NCI-H345 (cell line): ENCODE measurements at places on chromosomes 4 and X.
A peak's percentile ranks its signal among the peaks of the same experiment; 100 is the strongest.

DNA sequence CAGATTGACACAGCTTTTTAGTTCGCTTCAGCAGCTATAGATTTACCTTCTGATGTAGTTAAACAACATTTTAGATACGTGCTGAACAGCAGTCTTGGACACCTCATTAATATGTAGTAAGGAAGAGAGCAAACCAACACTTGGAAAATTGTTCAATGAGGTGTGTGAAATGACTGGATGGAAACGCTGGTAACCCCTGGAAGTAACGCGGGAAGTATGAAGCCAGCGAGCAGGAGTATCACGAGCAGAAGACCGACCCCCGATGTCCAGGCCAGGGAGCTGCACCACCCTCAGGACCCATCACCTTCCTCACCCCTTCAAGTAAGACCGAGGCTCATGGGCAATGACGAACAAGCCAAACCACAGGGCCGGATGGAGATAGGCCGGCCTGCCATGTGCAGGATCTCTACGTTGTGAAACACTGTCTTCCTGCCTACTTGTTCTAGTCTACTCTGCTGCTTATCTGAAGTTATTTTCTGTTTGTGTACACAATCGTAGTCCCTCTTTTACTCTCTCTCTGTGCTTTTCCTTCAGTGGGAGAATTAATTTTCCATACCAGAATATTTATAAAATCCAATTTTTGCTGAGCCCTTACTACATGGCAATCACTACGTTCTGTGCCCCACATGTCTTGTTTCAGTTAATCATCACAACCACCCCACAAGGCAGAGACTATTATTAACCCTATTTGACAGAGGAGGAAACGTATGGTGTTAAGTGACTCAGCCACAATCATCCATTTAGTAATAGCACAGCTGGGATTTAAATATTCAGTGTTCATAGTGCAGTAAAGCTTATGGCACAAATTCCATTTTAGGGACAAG, 221.7 kb downstream of the APBB2 start:
- DNase-seq: no peak

- no peak for DNase-seq
Measured at GRCh38 chr4:128455480-128455879, 167.9 kb upstream of the PGRMC2 start.

GRCh38 chr4:165133150-165133549, 20.5 kb upstream of the TMEM192 start:
- no peak for DNase-seq

DNA sequence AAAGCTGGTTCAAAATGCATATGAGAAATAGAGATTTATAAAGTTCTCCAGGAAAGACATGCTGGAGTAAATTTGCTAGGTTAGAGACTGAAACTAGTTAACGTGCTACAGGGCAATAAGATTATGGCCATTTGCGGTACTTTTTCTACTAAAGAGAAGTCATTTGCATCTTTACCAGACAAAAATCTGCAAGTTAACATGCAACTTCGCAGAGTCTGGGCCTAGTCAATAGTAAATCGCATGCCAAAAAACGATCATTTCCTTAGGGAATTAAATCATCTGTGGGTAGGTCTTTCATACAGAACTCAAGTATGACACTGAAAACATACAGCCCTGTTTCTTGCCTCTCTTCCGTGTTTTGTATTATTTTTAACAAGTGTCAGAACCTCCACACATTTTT, 32.8 kb upstream of the REST start:
- no peak for DNase-seq

DNA sequence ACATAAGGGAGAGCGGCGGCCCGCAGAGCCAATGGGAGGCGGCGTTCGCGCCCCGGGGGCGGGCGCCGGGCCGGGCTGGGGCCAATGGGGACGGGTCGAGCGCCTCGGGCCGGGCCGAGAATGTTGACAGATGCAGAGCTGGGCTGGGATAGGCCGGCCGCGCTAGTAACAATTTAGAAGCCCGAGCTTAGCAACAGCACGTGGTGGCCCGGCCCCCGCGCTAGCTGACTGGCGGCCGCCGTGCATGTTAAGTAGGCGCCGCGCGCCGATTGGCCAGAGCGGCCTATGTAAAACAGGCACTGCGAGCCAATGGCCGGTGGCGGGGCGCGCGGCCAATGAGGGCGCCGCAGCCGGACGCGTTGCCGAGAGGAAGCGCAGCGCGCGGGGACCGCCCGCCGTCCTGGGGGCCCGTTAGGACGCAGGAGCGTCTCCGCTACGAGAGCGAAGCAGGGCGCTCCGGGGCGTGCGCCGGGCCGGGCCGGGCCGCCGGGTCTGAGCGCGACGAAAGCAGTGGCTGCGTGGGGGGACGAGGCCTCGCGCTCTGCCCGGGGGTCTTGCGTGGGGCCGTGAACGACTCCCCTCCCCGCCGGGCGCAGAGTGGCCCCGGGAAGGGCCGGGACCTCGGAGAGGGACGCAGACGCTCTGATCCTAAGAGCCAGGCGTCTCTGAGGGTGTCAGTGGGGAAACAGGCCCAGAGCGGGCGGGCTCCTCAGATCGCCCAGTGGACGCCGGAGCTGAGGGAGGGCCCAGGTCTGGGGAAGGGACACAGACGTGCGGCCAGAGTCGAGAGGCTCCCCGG, 435 bp upstream of the MXD4 start:
- DNase-seq: peak; percentile 96

- DNase-seq: no peak
Measured at GRCh38 chrX:43386875-43387274, 269.2 kb upstream of the MAOA start.

GRCh38 chrX:151899622-151900021, 13.1 kb upstream of the MAGEA4 start:
- DNase-seq: no peak

DNA sequence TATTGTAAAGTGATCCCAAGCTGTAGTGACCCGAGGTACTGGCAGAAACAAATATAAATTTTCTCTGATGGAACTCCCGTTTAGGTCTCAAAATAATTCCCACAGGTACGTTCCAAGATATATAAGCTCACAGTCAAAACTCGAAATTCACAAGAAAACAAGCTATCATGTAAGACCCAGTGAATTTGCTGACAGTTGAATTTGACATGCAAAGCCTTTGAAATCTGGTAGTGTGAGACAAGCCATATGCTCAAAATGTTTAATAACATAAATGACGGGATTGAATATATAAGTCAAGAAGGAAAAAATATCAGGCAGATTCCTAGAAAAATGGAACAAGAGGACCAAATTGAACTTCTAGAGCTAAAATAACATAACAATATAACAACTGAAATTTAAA, 252.8 kb downstream of the TMA16 start:
- DNase-seq: no peak

DNA sequence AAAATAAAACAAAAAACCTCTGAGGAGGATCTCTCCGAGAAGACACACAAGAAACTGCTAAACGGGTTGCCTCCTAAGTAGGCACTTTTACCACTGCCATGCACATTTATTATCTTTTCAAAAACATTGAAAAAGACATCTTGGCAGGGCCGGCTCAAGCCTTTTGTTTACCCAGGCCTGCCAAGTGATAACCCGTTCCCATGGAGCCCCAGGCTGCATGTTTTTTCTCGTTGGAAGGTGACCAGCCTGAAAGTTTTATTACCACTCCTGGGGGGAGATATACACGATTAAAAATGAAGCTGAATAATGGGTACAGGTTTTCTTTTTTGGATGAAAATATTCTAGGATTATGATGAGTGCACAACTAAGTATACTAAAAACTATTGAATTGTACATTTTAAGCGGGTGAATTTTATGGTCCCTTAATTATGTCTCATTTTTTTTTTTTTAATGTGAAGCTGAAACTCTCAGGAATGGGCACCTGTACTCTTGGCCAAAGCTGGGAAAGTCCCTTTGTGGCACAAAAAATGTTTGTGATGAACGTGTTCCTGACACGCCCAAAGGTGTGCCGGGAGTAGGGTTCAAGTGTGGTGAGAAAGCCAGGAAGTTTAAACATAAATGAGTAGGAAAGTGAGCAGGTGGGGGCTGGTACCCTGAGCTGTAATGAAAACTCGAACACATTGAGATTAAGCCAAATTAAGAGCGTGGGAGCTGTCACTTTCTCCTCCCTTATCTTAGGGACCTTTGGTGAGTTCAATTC, 1.5 kb upstream of the MAP7D2 start:
- no peak for DNase-seq

- DNase-seq: no peak
Measured at GRCh38 chr4:16136827-16137226, 53.0 kb upstream of the PROM1 start.

- DNase-seq: no peak
Measured at GRCh38 chrX:73849073-73849472, 286.1 kb downstream of the CHIC1 start.

DNA sequence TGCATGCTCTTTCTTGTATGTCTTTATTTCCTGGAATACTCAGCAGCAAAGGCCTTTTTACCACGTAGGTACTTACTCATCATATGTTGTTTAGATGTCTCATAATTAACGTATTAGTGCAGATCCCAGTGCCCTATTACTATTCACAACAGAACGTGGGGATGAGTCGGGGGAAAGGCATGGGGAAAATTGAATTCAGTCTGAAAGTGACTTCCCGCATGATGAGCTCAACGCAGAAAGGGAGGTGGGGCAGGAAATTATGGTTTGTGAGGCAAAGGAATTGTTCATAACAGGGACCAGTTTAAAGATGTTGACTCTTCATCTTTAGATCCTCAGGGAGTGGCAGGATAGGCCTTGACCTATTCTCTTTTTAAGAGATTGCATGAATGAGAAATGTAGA, 2.0 kb upstream of the TMPRSS11D start:
- DNase-seq: no peak

- no peak for DNase-seq
Measured at GRCh38 chrX:133542476-133542875, 127.2 kb upstream of the GPC4 start.

DNA sequence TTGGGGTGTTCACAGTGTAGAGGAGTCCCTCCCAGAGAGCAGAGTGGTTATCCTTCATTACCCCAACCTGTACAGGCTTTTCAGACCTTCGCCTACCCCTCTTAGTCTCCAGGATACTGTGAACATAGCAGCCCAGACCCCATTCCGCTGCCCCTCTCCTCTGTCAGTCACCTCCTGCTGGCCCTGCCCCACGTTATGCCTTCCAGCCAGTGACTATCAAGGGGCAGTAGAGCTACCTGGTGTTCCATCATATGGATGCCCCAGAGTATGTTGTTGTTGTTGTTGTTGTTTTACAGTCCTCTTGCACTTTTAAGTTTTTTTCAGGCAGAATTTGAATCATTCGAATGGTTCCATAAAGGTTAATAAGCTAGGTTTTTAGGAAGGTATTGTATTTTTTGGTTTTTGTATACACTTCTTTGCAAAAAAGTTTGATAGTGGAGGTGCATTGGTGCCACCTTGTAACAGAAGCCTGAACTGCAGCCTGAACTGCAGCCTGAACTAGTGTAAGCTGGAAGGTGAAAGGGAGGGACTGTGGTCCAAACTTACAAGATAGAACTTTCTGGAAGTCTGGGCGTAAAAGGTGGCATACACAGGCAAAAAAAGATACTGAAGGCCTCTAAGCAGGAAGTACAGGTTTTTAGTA, 101.4 kb upstream of the RAB40AL start:
- DNase-seq: peak; percentile 1

DNA sequence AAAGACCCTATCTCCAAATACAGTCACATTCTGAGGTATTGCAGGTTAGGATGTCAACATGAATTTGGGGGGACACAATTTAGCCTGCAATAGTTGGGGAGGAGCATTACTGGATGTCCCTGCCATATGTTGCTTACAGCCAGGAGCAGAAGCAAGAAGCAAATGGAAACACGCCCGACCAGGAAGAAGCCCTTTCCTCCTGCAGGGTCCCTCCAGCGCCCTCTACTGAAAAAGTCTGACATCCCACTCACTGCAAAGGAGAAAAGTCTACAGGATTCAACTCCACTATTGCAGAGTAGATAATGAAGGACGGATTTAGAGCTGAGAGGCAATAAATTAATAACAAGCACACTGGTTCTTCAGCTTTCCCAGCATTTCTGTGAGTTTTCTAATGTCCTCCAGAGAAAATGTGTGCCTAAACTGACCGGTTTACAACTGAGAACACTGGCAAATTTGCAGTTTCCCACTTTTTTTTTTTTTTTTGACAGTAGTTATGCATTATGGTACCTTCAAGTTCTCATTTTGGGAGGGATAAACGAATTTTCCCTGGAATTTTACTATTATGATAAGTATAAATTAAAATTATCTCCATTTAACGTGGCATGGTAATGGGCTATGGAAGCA, 31.7 kb downstream of the COQ2 start:
- DNase-seq: peak; percentile 27

DNA sequence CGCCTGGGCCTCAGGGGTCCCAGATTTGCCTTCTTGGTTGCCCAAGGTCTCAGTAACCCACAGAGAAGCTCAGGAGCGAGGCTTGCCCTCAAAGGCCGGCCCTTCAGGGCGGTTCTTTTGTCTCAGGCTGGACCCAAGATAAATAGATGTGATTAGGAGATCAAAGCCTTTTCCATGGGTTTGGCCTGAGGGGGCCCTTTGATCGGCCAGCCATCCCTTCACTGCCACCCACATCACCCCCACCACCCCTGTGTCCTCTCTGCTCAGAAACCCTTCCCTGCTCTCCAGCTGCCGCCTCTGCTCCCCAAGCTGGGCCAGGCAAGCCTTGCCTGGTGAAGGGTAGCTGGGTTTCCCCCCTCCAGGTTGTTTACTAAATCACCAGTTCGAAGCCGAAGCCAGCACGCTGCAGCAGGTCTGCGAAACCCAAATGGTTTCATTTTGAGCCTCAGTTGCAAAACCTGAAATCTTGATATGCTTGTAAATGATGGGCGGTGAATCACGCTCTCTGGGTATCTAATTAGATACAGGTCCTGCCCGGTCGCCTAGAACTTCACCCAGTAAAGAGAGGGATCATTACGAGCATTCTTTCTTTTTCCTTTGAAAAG, 202.6 kb upstream of the BCOR start:
- no peak for DNase-seq

DNA sequence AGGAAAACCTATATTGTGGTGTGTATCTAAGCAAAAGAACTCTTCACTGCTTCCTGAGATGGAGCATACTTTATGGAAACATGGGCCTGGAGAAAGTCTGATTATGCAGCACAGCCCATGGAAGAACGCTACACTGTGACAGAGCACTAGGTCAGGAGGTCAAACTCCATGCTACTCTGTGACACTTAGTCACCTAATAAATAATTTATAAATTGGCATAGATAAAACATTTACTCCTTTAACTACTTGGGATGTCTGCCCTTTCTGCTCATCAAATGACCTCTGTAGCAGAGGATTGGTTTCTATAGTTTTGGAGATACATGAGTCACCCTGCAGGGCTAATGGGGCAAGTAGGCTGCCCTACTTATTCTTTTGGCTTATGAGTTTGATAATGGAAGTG, 134.7 kb upstream of the BANK1 start:
- DNase-seq: no peak

DNA sequence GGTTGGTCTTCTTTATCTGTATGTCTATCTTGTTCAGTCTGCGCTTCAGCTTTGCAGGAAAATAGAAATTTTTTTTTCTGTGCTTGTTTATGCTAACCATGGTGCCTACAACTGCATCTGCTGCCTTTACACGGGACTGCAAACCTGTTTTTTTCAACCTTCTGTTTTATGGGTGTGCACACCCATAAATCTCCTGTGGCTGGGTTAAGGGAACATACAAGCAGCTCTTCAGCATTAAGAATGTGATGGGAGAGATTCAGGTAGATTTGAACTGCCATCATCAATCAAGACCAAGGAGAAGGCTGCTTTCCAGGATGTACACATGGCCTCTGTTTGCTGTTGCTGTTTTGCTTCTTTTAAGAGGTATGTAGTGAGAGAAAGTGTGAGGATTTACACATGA, 502.9 kb downstream of the ANKRD50 start:
- no peak for DNase-seq
